ENCODE measurements at places on chromosomes 7 and 10. TPM values are rescaled to one million over a fixed set of nuclear protein-coding genes. Genes with fewer than 3 reads are reported as not detected.

ASB10 gene
- not detected for total RNA-seq

DCLRE1A gene
- 4.0 TPM for total RNA-seq

DNA sequence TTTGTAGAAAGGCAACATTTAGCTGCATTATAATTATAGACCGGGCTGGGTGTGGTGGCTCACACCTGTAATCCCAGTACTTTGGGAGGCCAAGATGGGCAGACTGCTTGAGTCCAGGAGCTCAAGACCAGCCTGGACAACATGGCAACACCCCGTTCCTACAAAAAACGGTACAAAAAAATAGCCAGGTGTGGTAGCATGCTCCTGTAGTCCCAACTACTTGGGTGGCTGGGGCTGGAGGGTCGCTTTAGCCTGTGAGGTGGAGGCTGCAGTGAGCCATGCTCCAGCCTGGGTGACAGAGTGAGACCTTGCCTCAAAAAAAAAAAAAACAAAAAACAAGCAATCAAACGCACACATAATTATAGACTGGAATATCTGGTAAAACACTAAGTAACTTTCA, 5.0 kb downstream of the YWHAG start:
- no peaks in the 10 kb centered on the region for H3K36me3 ChIP-seq
- no peak overlapping the region for H3K4me3 ChIP-seq
- no peaks in the 10 kb centered on the region for H3K27me3 ChIP-seq
- no peak overlapping the region for H3K27ac ChIP-seq
- no peaks in the 10 kb centered on the region for H3K4me1 ChIP-seq
- DNase-seq: no peak

GRCh38 chr7:43925984-43926797, at the start of gene UBE2D4:
UBE2D4 (plus strand) TSS chr7:43926436; CDS start chr7:43926533, 97 bp downstream.
- peak; percentile 84 for DNase-seq
- H3K27me3 ChIP-seq: no peaks in the 10 kb centered on the region
- peak within 1 kb of the TSS; percentile 96 for H3K27ac ChIP-seq
- H3K4me3 ChIP-seq: peak within 1 kb of the TSS; percentile 61
- H3K36me3 ChIP-seq: no peaks in the 10 kb centered on the region
- H3K4me1 ChIP-seq: no peaks in the 10 kb centered on the region

DNA sequence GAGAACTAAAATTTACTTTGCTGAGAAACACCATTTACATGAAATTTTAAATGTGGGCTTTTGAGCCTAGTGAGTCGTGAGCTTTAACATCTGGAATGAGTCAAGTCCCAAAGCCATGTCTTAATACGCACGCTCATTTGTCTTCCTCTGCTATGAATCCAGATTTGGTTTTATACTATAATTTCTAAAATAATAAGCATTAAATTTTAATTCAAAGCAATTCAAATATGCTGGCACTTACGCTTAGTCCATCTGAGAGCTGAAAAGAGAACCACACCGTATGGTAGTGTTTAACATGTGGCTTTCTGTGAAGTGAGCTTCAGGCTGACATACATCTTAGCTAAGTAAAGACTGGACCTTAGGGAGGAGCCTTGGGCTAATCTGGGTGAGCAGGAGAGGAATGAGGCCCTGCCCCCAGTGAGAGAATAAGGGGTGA, 52.2 kb downstream of the CUBN start:
- no peaks in the 10 kb centered on the region for H3K4me1 ChIP-seq
- H3K4me3 ChIP-seq: no peak overlapping the region
- DNase-seq: no peak
- H3K36me3 ChIP-seq: no peaks in the 10 kb centered on the region
- no peaks in the 10 kb centered on the region for H3K27me3 ChIP-seq
- no peak overlapping the region for H3K27ac ChIP-seq

- no peak overlapping the region for H3K27ac ChIP-seq
- no peak overlapping the region for H3K4me3 ChIP-seq
Observed at GRCh38 chr10:116787053-116787659, 44.8 kb upstream of the HSPA12A start.

DNA sequence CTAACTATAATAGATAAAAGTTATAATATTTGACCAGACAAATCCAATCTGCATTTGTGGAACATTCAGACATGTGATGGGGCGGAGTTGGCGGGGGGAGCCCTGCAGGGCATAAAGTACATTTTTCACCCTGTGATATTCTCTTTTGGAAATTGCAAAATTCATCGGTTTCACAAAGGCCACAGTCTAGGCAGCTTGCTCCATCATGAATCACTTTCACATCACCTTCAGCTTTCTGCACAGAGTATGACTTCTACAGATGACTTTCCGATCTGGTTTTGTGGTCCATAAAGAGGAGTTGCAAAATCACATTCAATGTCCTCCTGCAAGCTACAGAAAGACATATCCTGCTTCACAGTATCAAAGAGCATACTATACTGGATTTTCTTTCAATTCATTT, 51.4 kb upstream of the APBB1IP start:
- DNase-seq: no peak
- H3K36me3 ChIP-seq: no peaks in the 10 kb centered on the region

GRCh38 chr7:5441840-5442503, 18.3 kb upstream of the TNRC18 start:
- H3K36me3 ChIP-seq: no peaks in the 10 kb centered on the region
- no peak overlapping the region for H3K27ac ChIP-seq
- no peaks in the 10 kb centered on the region for H3K27me3 ChIP-seq

GRCh38 chr10:33506391-33506790, 171.9 kb upstream of the NRP1 start:
- H3K27me3 ChIP-seq: no peaks in the 10 kb centered on the region
- DNase-seq: no peak
- H3K36me3 ChIP-seq: no peaks in the 10 kb centered on the region
- H3K4me3 ChIP-seq: no peak overlapping the region
- no peaks in the 10 kb centered on the region for H3K4me1 ChIP-seq

GRCh38 chr7:26267601-26268166, 24.0 kb upstream of the SNX10 start:
- no peak for DNase-seq
- no peaks in the 10 kb centered on the region for H3K27me3 ChIP-seq
- no peak overlapping the region for H3K4me3 ChIP-seq
- no peak overlapping the region for H3K27ac ChIP-seq

DNA sequence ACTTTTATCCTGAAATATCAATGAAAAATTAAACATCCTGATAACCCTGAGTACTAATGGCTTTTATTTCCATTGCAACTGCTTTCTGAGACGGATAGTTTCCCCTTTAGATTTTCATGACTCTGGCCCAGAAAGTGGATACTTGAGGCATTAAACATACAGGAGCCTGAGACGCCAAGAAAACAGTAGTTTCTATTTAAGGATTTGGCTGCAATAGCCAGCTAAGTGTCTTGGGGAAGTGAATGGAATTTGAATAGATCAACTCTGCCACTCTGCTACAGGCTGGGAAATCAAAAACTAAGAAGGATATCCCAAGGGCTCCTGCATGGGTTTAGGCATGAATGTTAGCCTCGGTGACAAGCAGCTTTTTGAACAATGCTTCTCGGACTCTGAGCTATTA, 24.7 kb upstream of the GPAM start:
- no peaks in the 10 kb centered on the region for H3K36me3 ChIP-seq
- no peak for DNase-seq
- no peaks in the 10 kb centered on the region for H3K27me3 ChIP-seq
- no peak overlapping the region for H3K27ac ChIP-seq
- no peak overlapping the region for H3K4me3 ChIP-seq
